ENCODE measurements at places on chromosomes 6 and 20. TPM values are rescaled to one million over a fixed set of nuclear protein-coding genes. Genes with fewer than 3 reads are reported as not detected.

IPCEF1 gene
- total RNA-seq = 0.31 TPM

- DNase-seq = no peak
These were observed 91.8 kb downstream of the TMEM200A start for GRCh38 chr6:130457605-130458004.

- DNase-seq = no peak
These were observed 983 bp upstream of the KCNQ5 start for GRCh38 chr6:72620871-72621290.

- DNase-seq = no peak
These were observed 88.2 kb downstream of the NOL4L start for GRCh38 chr20:32496811-32497533.

C20orf141 gene
- not detected for total RNA-seq

SEL1L2 gene
- total RNA-seq = not detected

- DNase-seq = no peak
These were observed 29.9 kb upstream of the PREP start for GRCh38 chr6:105432797-105433196.

DNA sequence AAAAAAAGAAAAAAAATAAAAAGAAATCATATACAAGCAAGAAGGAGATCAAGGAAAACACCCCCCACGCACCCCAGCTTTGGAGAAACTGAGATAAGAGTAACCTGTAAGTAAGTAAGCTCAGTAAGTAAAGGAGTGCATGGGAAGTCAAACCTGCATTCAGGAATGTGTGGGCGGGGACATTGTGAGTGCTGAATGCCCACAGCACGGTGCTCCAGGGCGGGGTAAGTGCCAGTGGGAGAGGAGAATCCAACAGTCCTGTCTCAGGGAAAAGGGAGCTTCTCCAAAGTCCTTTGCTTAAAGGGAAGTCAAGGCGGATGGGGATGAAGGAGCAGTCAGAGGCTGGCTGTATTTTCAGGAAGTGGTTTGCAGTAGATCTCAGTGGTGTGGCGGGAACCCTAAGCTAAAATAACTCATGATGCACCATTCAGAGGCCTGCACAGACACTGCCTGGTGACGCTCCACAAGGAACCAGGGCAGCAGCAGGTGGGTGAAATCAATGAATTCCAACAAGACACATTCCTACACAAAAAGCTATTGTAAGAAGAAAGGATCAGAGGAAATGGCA, 368.0 kb downstream of the QKI start:
- no peak for DNase-seq

C6orf58 gene
- total RNA-seq = 0.73 TPM

DNA sequence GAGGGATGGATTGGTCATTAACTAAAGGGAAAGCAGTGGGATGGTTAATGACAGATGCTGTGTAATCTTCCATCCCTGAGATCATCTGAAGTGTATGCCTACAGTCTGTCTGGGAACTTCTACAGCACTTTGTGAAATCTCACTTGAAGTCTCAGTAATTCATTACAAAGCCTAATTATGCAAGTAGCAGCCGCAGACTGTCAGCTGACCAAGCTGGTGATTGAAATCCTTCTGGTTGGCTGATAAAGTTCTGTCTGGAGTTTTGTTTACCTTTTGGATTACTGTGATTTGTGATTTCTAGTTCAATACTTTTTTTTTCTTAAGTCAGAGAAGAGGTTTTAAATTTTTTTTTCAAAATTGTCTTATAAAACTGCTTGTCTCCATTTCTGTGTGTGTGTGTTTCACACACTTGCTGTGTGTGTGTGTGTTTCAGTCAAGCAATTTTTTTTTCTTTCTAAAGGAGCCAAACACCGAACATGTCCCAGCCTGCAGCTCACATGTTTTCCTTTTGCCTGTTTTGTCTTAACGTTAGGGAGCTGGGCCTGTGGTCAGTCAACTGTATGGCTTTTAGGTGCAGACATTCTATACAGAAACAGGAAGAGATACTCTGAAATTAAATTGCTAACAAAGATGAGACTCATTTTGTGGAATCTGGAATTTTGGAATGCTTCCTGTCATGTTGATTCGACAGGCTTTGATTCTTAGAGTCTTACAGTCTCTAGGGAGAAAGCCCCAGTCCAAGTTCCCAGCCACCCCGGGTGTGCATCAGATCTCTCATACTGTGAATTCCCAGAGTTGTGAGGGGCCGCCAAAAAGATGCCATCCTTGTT, 28.5 kb upstream of the ADGRF4 start:
- no peak for DNase-seq

CPXM1 gene
- total RNA-seq = 84.0 TPM

DNA sequence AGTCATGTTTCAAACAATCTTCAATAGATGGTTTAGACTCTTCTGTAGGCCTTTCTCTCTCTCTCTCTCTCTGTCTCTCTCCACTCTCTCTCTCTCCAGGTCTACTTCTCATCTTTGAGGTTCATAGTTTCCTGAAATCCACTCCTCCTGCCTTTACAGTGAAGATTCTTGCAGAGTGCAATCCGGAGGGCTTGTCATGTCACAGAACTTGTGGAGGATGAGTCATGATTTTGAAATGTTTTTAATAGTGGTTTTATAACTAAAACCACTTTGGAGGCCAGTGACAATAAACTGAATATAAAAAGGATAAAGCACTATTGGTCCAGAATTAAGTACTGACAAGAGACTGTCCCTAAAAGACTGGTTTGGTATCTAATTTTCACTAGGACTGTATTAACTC, 156.3 kb downstream of the KIF6 start:
- DNase-seq = no peak

TSPO2 gene
- not detected for total RNA-seq

TNFRSF6B gene
- total RNA-seq = 0.84 TPM

GRCh38 chr20:63968928-63969760, 586 bp downstream of the ZNF512B start:
- DNase-seq = no peak

- no peak for DNase-seq
These were observed 1321.3 kb downstream of the HACE1 start for GRCh38 chr6:103538381-103538780.

GRCh38 chr20:9246731-9247130, 177.8 kb downstream of the PLCB4 start:
- DNase-seq = no peak

DNA sequence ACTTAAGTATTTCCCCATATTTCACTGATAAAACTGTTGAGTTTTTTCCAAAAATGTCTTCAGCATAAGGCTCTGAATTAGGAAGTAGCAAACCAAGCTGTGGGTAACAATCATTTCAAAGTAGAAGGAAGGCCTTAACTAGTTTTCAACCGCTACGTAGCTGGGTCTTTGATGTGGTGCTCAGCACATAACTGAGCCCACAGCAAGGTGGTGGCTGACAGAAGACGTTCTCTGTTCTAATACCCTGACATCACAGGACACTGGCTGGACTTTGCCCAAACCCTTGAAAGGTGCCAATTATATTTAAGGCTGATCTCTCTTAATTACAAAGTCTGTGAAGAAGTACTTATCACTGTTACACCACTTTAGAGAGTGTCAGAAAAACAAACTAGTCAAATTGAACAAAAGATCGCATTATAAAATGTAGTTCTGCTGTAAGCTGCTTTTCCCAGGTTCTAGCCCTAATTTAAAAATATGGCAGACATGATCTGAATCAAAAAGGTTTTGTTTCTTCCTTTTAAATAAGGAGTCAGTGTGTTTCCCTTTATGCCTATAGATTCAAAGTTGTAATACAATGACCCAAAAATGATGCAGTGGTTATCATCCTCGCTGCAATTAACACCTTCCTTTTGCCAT, 26.7 kb downstream of the MAN1A1 start:
- DNase-seq = no peak

GRCh38 chr6:141388666-141389065, 744.1 kb upstream of the GJE1 start:
- no peak for DNase-seq

L3MBTL1 gene
- total RNA-seq = 14.1 TPM

DNA sequence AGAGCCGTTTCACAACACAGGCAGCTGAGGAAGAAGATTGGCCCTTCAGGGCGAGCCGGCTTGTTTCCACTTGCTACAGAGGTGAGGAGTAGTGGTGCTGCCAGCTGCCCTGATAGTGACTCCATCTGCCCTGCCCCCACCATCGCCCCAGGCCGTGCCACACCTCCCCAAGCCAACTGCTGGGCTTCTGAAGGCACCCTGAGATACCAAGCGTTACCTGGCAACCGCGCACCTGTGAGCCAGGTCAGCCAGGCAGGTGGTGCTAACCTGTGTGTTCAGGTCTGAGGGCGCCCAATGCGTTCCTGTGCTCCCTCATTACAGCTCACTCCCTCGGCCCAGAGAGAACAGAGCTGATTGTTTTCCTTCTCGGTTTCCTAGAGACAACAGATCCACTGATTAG, 299.1 kb upstream of the ID4 start:
- no peak for DNase-seq

DNA sequence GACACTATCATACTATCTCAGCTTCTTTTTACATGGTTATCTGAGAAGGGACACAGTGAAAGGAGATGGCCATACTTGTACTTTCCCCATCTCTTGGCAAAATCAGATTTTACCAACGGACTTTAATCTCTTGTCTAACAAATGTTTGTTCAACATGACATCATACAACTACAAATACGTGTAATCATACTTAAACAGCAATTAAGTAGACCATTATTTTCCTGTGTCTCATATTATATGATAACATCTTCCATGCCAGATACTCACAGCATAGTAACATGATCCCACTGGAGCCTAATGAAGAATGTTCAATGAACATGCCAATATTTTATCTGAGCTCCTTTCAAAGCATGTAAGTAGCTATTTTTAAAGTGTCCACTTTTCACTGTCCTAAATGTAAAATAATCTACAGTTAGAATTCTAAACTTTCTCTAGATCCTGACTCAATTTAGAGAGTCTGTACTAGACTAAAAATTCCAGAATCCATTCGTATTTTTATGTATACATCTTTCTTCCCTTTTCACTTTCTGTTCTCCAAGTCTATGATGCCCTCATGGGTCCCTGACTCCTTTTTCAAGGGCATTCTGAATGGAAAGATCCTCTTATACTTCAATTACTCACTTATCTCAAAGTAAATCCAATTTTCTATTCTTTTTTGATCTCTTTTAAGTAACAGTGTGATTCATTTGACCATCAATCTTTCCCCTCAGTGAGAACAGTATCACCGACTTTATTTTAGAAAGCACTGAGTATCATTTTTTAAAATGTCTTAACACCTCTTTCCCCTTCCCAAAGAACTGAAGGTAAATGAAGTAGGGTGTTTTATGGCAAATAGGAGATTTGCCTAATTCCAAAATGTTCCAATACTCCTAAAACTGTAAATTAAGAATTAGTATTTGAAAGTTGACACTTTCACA, 133.5 kb downstream of the CDK19 start:
- DNase-seq = no peak

DNA sequence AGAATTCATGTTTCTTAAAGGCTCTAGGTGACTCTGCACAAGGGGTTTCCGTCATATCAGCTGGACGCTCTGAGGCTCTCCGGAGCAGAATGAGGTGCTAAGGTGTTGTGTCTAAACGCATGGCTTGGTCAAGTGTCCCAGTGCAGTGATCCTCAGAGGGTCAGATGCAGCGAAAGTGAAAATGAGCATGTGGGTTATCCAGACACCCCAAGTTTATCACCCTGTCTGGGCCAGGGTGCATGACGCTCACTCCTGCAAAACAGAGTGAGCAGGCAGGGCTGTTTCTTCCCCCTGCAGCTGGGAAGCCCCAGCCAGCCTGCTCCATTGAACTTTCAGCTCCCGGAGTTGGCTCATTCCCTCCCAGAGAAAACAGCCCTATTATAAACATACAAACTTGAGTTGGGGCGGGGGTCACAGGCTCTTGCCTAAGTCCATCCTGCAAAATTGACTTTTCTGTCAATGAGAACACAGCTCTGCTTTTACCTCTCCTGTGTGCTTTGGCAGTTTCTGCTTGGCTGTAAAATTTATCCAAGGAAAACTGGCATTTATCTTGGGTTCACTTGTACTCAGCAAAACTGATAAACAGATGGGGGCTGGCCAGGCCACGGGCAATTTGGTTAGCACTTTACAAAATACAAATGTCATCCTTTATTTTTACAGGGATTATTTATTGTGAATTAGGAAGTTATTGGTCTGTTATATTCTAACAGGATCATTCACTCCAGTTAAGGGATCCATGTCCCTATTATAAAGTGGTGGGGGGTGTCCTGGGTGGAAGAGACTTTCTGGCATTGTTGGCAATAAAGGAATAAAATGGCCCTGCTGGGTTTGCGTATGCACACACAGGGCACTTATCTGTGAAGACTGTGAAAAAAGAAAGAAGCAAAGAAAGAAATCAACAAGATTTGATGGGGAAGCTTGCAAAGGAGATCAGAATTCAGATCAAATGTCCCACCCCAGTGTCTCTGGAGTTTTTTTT, 154.9 kb downstream of the FOXA2 start:
- DNase-seq = no peak

GRCh38 chr6:118889163-118889562, 4.8 kb upstream of the ASF1A start:
- no peak for DNase-seq

LHFPL5 gene
- not detected for total RNA-seq

SLC32A1 gene
- total RNA-seq = not detected

DNA sequence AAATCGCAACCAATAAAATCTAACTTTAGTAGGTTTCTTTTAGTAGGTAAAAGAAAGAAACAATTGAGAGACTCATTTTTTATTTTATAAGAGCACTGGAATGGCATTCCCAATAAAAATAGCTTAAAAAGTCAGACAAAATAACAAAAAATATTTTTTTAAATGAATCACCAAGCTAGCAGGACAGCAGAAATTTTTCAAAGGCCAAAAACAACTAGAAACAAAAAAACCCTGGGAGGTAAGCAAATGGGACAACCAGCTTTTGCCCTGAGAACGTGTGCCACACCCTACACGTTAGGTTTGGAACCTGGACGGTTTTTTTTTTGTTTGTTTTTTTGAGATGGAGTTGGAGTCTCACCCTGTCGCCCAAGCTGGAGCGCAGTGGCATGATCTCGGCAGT, 19.6 kb downstream of the GPLD1 start:
- peak; percentile 25 for DNase-seq

DNA sequence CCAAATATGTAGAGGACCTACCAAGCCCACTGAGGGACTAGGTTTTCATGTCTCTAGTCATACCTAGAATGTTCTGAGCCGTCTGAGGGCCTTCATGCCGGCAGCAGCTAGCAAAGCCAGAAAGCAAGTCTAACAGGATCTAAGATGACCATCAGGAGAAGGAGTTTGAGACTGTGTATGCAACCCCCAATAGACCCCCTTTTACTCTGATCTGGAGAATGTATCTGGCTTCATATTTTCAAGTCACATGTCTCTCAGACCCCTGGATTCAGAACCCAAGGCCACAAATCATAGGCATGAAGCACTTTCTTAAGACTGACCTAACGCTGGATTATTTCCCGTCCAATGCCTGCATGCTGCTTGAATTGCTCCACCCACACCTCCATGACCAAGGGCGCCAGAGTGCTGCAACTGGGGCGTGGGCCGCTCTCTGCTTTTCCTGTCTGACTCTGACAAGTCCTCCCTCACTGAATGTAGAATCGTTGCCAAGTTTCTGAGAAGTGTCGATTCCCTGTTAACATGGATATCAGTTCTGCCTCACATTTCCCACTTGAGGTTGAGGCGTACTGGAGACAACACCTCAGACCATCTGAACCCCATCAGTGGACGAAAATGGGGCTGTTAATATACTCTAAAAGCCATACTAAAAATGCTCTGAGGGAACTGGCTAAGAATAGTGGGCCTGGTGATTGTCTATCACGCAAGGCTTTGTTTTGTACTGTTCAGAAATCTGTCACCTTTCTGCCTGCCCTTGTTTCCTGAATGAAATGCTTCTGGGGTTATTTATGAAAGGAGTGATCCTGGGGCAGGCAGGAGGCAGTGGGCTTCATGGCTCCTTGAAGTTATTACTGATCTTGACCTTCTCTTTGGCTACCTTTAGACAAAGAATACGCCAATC, 23.9 kb upstream of the ASXL1 start:
- DNase-seq = no peak
